Esophagus muscularis mucosa (tissue), 4 donors: ENCODE measurements at places on chromosomes 16 and 17.

DNA sequence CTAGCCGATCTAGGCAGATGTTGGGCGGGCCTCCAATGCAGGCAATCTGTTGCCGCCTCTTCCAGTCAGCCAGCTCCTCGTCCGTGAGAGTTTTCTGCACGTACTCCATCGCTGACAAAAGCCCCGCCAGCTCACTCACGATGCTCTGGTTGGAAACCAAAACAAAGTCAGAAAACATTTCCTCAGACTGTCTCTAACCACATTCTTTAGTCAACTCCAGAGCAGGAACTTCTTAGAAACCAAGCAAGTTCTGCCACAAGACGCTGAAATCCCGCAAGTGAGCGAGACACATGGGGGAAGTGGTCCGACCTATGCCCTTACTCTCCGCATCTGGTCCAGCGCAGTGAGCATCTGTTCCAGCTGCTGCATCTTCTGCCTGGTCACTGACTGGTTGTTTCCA lies 49.1 kb downstream of the STAT5A start:
- peaks cover 16% of the 10 kb centered on the region for H3K4me1 ChIP-seq
- H3K36me3 ChIP-seq = peaks cover 95% of the 10 kb centered on the region
- DNase-seq = no peak

GRCh38 chr17:57926723-57927047 lies 28.5 kb downstream of the CUEDC1 start:
- no peaks in the 10 kb centered on the region for H3K36me3 ChIP-seq
- no peak for DNase-seq

GRCh38 chr16:78252757-78253156 lies 153.3 kb downstream of the WWOX start:
- no peaks in the 10 kb centered on the region for H3K36me3 ChIP-seq
- no peaks in the 10 kb centered on the region for H3K4me1 ChIP-seq
- H3K27ac ChIP-seq = no peak overlapping the region
- H3K27me3 ChIP-seq = no peaks in the 10 kb centered on the region

DNA sequence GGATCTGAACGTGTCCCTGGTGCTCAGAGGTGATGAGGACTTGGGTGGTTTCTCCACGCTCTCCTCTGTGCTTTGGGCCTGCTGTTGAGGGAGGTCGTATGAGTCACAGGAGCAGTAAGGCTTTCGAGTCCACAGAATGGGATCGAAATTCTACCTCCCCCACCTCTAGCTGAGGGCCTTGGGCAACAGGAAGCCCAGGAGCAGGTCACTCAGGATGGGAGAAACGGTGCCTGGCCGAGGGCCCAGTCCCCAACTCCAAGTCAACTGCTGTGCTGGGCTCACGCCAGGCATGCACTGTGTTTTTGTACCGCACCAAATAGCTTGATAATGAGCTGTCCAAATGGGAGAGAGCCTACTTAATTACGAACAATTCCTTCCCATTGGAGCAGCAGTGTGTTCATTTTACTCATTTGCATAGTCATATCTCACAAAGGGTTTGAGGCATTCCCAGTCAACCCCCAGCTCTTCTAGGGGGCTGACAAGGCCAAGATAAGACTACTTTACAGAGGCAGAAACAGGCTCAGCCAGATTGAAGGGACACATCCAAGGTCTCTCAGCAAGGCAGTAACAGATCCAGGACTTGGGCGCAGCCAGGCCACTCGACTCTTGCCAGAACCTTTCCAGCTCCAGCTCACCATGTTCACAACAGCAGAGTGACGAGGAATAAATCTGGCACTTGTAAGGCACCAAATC lies 53.6 kb downstream of the WNT3 start:
- DNase-seq = no peak
- no peaks in the 10 kb centered on the region for H3K27me3 ChIP-seq
- no peak overlapping the region for H3K4me3 ChIP-seq
- no peaks in the 10 kb centered on the region for H3K36me3 ChIP-seq
- no peak overlapping the region for H3K27ac ChIP-seq
- H3K4me1 ChIP-seq = peaks cover 13% of the 10 kb centered on the region

- no peaks in the 10 kb centered on the region for H3K27me3 ChIP-seq
- peaks cover 95% of the 10 kb centered on the region for H3K4me1 ChIP-seq
- H3K36me3 ChIP-seq = no peaks in the 10 kb centered on the region
Observed at GRCh38 chr16:70695331-70696070, 9.6 kb upstream of the MTSS2 start.

GRCh38 chr17:81239714-81240555 lies 817 bp downstream of the NDUFAF8 start:
- no peak for DNase-seq
- peak overlapping the region; percentile 80 for H3K27ac ChIP-seq
- no peaks in the 10 kb centered on the region for H3K27me3 ChIP-seq
- H3K4me1 ChIP-seq = peaks cover 59% of the 10 kb centered on the region
- peak overlapping the region; percentile 85 for H3K4me3 ChIP-seq

GRCh38 chr17:67549820-67550219 lies 167.9 kb upstream of the NOL11 start:
- no peak for DNase-seq
- H3K27me3 ChIP-seq = no peaks in the 10 kb centered on the region
- H3K36me3 ChIP-seq = no peaks in the 10 kb centered on the region
- H3K27ac ChIP-seq = no peak overlapping the region
- no peak overlapping the region for H3K4me3 ChIP-seq
- H3K4me1 ChIP-seq = peaks cover 33% of the 10 kb centered on the region

GRCh38 chr16:76487411-76488064 lies 210.3 kb downstream of the CNTNAP4 start:
- no peaks in the 10 kb centered on the region for H3K27me3 ChIP-seq
- no peak overlapping the region for H3K27ac ChIP-seq
- no peak for DNase-seq
- no peak overlapping the region for H3K4me3 ChIP-seq
- H3K4me1 ChIP-seq = no peaks in the 10 kb centered on the region
